ENCODE measurements at places on chromosomes 6 and 20. TPM values are rescaled to one million over a fixed set of nuclear protein-coding genes. Genes with fewer than 3 reads are reported as not detected.

- no peaks in the 10 kb centered on the region for H3K36me3 ChIP-seq
- H3K4me3 ChIP-seq: no peak overlapping the region
- no peaks in the 10 kb centered on the region for H3K4me1 ChIP-seq
- no peak for DNase-seq
Measured at GRCh38 chr6:150589852-150590251, 9.8 kb upstream of the PLEKHG1 start.

DNA sequence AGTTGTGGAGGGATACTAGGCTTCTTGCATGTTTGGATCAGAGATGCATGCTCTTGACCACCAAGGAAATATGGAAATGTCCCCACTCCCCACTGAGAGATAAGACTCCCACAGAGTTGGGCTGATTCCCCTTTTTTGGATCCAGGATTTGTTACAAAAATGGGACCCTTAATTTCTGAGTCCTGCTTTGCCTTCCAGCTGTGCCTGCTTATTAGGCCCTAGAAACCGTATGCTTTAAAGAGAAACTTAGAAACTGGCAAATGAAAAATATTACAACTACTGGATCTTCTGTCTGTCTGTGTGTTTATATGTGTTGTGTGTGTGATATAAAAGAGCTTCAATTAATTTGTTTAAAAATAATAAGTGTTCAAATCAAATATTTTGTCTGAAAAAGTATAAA, 817.6 kb upstream of the CITED2 start:
- no peak overlapping the region for H3K27ac ChIP-seq
- DNase-seq: no peak
- H3K4me1 ChIP-seq: no peaks in the 10 kb centered on the region
- no peak overlapping the region for H3K4me3 ChIP-seq

DNA sequence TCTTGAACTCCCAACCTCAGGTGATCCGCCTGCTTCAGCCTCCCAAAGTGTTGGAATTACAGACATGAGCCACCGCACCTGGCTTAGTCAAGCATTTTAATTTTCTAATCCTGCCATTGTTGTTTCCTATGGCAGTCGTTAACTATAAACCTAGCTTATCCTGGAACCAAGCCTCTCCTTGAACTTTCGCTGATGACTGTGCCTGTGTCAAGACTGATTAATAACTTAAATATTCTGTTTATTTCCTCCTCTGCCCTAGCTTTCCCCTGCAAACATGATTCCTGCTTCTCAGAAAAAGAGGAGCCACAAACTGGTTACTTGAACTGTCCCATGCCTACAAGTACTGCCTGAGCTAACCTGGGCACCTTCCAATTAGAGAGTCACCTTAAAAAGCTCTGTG, 1.5 kb downstream of the VNN1 start:
- peaks cover 3% of the 10 kb centered on the region for H3K4me1 ChIP-seq
- H3K27ac ChIP-seq: no peak overlapping the region
- no peak overlapping the region for H3K4me3 ChIP-seq
- H3K27me3 ChIP-seq: no peaks in the 10 kb centered on the region

OR12D1 gene
- total RNA-seq: not detected

FAM110A gene
- 0.81 TPM for total RNA-seq

All from thoracic aorta (tissue), 2 donors.